Upper lobe of left lung (tissue), 6 donors: ENCODE measurements at places on chromosomes 2 and 18. TPM values are rescaled to one million over a fixed set of nuclear protein-coding genes. Genes with fewer than 3 reads are reported as not detected.

The SIX2 gene
- total RNA-seq = not detected

The PKDCC gene
- total RNA-seq = 85.9 TPM

GRCh38 chr18:68121308-68121707, 593.6 kb downstream of the TMX3 start:
- DNase-seq = no peak

- DNase-seq = no peak
Observed at GRCh38 chr2:181163139-181163538, 182.7 kb downstream of the UBE2E3 start.

DNA sequence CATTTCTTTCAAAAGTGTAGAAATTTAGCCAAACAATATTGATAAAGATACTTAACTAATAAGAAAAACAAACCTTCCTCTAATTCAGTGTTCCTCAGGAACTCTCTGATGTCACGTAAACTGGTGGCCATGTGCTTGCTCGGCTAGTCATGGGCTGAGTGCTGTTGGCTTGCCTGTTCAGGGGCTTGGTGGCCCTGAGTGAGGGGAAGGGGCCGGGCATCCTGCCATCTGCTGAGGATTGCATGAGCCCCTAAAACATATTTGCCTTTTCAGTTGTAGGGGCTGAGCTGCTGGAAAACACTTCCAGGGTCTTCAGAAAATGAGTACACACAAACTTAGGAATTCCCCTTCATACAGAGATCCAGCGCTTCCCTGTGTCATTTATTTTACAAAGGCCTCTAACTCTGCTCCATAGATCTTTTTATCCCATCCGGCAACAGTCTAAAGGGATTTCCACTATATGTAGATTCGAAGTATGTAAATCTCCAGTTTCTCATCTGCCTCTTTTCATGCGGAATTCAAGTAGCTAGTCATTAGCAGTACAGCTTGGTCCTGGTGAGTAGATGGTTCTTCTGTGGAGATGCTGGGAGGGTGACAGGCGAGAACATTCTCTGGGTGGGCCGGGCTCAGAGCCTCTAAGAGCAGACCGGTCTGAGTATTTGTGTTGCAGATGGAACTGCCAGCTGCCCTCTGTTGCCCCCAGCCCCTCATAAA, 20.1 kb upstream of the NFATC1 start:
- no peak for DNase-seq

- DNase-seq = no peak
Observed at GRCh38 chr2:99822474-99823207, 319.7 kb downstream of the AFF3 start.
